Stimulated activated CD4-positive, alpha-beta T cell treated with anti-CD3 and anti-CD28 coated beads, Interleukin-2, amount 100 ng/mL, for 4 hours (primary cell): ENCODE measurements at places on chromosomes 13 and 19.

GRCh38 chr19:50325310-50326100, 3.7 kb downstream of the KCNC3 start:
- peak; percentile 55 for DNase-seq

- no peak for DNase-seq
Measured at GRCh38 chr13:51589793-51590192, 5.5 kb downstream of the WDFY2 start.

DNA sequence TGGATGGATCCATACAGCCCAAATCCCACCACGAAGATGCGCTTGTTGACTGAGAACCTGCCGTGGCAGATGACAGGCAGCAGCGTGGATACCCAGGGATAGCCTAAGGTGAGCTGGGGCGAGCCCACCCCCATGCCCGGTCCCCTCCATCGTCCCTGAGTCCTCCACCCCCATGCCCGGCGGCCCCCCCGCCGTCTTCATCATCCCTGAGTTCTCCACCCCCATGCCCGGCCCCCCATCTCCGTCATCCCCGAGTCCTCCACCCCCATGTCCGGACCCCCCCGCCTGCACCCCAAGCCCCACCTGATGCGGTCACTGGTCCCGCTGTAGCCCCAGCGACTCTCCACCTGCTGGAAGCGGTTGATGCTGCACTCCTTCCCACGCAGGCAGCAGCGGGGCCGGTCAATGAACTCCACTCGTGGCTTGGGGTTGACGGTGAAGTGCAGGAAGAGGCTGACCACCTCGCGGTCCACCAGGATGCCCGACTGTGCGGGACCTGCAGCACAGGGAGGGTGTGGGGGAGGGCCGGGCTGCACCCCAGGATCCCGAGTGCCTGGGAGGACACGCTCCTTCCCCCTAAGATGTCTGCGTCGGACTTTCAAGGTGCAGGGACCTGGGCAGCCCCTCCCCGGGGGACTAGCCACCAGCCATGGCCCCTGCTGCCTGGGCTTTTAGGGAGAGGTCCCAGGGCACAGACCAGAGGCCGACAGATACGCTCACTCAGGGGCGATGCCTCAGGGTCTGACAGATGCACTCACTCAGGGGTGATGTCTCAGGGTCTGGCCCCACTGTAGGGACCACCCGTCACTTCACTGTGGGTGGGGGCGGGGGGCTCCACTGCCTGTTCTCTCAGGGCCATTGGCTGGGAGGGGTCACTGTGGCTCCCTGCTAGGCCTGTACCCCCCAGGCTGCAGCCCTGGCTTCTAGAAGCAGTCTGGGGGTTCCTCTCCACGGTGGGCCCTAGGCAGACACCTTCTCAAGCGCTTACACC, 28.0 kb downstream of the BTBD2 start:
- DNase-seq, result no peak

- DNase-seq, result no peak
Measured at GRCh38 chr13:33280923-33281322, 4.6 kb downstream of the STARD13 start.

DNA sequence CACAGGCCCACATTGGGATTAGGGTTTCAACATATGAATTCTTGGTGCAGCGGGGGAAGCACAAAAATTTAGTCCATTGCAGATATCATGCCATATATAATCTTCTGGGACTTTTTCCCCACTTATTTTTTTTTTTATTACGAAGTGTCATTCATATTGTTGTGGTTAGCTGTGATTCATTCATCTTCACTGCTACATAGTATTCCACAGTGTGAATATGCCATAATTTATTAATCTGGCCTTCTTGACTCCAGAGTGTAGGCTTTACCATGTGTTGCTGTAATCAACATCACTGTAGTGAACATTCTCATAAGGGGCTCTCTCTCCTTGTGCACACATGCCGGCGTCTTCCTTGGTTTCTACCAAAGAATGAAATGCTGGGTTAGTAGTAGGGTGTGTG, 53.4 kb upstream of the RGCC start:
- no peak for DNase-seq

GRCh38 chr19:18429717-18430416, 8.1 kb downstream of the ISYNA1 start:
- DNase-seq, result no peak

DNA sequence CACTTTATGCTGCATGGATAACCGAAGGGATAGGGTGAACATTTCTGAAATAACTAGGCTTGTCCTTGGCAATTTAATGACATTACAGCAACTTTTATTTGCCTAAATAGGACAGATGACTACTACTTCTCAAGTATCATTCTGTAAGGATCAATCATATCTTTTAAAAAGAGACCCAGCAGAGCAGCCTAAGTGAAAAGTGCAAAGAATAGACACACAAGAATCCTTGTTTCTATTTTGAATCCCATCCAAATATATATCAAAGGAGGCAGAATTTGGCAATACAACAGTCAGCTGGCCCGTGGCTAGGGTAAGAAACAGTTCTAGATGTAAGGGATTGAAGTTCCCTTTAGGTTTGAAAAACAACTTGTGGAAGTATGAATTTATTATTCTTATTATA, 6.9 kb downstream of the THSD1 start:
- DNase-seq, result no peak
